Natural killer cell (primary cell): ENCODE measurements at places on chromosomes 4 and X.

DNA sequence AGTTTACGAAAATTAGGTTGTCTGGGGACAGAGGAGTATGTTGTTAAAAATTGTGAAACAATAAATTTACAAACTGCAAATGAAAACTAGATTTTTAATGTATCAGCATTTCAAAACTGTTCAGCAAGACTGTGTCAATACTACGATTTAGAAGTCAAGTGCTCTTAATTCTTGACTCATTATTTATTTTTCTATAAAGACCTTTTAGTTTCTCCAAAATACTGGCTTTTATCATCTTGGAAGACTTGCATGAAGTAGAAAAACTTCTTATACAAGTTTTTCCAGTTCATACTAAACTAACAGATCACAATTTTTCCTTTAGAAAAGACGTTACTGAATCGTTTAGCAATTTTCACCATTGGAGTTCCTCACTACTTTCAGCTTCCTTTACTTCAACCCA lies 231.4 kb downstream of the PPP3CA start:
- H3K4me3 ChIP-seq: no peak overlapping the region
- no peak for DNase-seq
- H3K4me1 ChIP-seq: no peaks in the 10 kb centered on the region
- no peaks in the 10 kb centered on the region for H3K27me3 ChIP-seq
- H3K27ac ChIP-seq: no peak overlapping the region

DNA sequence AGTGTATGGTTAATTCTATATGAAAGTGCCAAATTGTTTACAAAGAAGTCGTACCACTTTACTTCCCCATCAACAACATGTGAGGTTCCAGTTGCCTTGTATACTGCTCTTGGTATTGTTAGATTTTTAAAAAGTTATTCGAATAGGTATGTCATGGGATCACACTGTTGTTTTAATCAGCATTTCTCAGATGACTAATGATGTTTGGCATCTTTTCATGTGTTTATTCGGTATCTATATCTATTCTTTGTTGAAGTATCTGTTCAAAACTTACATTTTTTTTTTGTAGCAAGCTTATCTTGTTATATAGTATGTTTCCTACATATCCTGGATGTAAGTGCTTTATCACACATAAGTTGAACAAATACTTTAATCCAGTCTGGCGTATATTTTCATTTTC lies 99.4 kb upstream of the MAB21L2 start:
- no peak overlapping the region for H3K27ac ChIP-seq
- no peaks in the 10 kb centered on the region for H3K27me3 ChIP-seq
- no peak for DNase-seq
- H3K4me1 ChIP-seq: no peaks in the 10 kb centered on the region

- no peak for DNase-seq
- no peak overlapping the region for H3K4me3 ChIP-seq
- H3K36me3 ChIP-seq: no peaks in the 10 kb centered on the region
- H3K27ac ChIP-seq: no peak overlapping the region
Measured at GRCh38 chr4:168528131-168528949, 31.5 kb downstream of the PALLD start.

- no peak for DNase-seq
- H3K27ac ChIP-seq: no peak overlapping the region
- no peaks in the 10 kb centered on the region for H3K36me3 ChIP-seq
- H3K4me3 ChIP-seq: no peak overlapping the region
Measured at GRCh38 chr4:17708992-17709762, 72.2 kb downstream of the FAM184B start.

DNA sequence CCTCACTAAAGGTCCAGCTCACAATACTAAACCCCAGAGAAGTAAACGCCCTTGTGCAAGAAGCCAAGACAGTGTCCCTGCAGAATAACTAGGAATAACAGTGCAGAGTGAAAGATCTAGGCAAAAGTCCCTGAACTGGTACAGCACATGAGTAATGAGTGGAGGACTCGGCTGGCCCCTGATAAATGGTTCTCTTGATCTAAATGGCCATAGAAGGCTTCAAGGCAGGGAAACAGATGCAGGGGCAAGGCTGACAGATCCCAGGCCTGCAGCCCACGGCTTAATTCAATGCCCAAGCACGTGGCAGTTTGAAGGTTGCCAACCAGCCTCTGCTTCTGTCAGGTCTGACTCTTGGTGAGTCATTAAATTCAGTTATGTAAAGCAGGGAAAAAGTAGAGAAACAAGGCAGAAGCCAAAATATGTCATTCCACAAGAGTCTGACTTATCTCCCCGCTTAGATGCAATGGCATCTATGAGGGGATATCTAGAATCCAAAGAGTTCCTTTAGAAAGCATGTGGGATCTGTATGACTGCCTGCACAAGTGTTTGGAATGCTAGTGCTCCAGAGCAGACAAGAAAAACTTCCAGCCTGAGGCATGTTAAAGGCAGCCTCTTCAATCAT lies 121.3 kb downstream of the PRDM5 start:
- H3K4me1 ChIP-seq: no peaks in the 10 kb centered on the region
- DNase-seq: no peak
- H3K27ac ChIP-seq: no peak overlapping the region
- no peak overlapping the region for H3K4me3 ChIP-seq
